ENCODE measurements at places on chromosomes 12 and 14.

GRCh38 chr12:22318108-22318737 lies 16.3 kb downstream of the ST8SIA1 start:
- DNase-seq: no peak

- DNase-seq: no peak
Observed at GRCh38 chr12:122308811-122309210, 42.5 kb upstream of the VPS33A start.

- DNase-seq: no peak
Observed at GRCh38 chr14:62662811-62663455, 382.3 kb downstream of the KCNH5 start.

- DNase-seq: no peak
Observed at GRCh38 chr12:126384026-126384564, 1318.9 kb downstream of the AACS start.

- DNase-seq: no peak
Observed at GRCh38 chr12:87120440-87120839, 864.2 kb upstream of the MGAT4C start.

DNA sequence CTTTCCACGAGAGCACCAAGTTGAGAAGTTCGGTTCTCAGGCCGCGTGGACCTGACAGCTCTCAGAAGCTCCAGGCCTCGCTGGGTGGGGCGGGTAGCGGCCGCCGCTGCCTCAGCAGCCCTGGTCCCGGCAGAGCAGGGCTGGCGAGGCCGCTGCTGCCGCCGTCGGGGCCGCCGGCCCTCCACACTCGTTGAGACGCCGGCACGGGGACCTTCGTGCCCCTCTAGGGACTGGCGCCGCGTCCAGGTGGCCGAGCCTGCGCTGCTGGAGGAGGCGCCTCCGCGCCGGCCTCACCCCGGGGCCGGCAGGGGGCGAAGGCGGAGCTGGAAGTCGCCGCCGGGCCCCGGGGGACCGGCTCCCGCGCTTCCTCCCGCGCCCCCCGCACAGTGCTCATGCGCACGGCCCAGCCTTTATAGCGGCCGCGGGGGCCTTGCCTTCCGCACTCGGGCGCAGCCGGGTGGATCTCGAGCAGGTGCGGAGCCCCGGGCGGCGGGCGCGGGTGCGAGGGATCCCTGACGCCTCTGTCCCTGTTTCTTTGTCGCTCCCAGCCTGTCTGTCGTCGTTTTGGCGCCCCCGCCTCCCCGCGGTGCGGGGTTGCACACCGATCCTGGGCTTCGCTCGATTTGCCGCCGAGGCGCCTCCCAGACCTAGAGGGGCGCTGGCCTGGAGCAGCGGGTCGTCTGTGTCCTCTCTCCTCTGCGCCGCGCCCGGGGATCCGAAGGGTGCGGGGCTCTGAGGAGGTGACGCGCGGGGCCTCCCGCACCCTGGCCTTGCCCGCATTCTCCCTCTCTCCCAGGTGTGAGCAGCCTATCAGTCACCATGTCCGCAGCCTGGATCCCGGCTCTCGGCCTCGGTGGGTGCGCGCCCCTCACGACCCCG lies at the start of gene COCH:
TSS of gene COCH (plus strand) at position 440 of the 879 bp plus-strand sequence. CDS start at position 820, 380 bp downstream.
- peak; percentile 28 for DNase-seq
